Lower lobe of right lung (tissue), 2 donors: ENCODE measurements at places on chromosomes 2 and 18. TPM values are rescaled to one million over a fixed set of nuclear protein-coding genes. Genes with fewer than 3 reads are reported as not detected.
A peak's percentile ranks its signal among the peaks of the same experiment; 100 is the strongest.

DNA sequence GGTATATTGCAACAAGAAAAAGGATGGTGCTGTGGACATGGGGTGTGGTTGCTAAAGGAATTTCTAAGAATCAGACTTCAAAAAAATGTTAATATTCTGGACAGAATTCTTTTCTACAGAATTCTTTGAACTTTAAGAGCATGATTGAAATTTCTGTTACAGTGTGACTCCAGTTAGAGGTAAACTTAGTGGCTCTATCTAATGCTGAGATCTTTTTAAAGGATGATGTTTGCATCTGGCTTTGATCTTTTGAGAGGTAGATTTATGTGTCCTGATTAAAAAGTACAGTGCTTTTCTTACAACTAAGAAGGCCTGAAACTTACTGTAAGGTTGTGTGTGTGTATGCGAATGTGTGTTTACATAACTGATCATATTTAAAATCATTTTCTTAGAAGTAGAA is 25.4 kb downstream of the NCK2 start:
- peaks cover 30% of the 10 kb centered on the region for H3K4me1 ChIP-seq
- no peaks in the 10 kb centered on the region for H3K27me3 ChIP-seq
- H3K36me3 ChIP-seq, result peaks cover 5% of the 10 kb centered on the region
- H3K27ac ChIP-seq, result no peak overlapping the region
- H3K4me3 ChIP-seq, result no peak overlapping the region

GRCh38 chr2:120222186-120223033 is 790 bp downstream of the TMEM185B start:
- no peak for DNase-seq
- H3K27me3 ChIP-seq, result no peaks in the 10 kb centered on the region
- H3K4me1 ChIP-seq, result peaks cover 35% of the 10 kb centered on the region
- peaks cover 4% of the 10 kb centered on the region for H3K36me3 ChIP-seq

- no peaks in the 10 kb centered on the region for H3K4me1 ChIP-seq
- DNase-seq, result no peak
- no peak overlapping the region for H3K4me3 ChIP-seq
- no peaks in the 10 kb centered on the region for H3K27me3 ChIP-seq
- no peaks in the 10 kb centered on the region for H3K36me3 ChIP-seq
These were observed 494.7 kb downstream of the BCL11A start for GRCh38 chr2:60058781-60059180.

DNA sequence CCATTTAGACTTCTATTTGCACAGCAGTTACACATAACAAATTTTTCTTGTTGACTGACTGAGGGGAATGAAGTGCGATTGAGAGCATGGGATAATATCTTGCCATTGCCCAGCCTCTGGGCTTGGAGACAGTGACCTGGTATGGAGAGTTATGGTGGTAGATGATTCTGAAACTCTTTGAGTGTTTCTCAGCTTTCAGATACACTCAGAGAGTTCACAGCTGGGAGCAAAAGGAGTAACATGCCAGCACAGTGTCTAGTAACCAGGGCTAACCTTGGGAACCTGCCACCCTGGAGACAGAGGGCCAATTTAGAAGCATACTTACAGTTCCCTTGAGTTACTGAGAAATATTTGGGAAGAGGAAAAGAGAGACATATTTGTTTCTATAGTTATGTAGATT is 1099.3 kb upstream of the CELF4 start:
- no peaks in the 10 kb centered on the region for H3K27me3 ChIP-seq
- no peaks in the 10 kb centered on the region for H3K4me1 ChIP-seq
- H3K36me3 ChIP-seq, result no peaks in the 10 kb centered on the region

- no peaks in the 10 kb centered on the region for H3K36me3 ChIP-seq
- H3K4me3 ChIP-seq, result no peak overlapping the region
- no peaks in the 10 kb centered on the region for H3K27me3 ChIP-seq
- H3K4me1 ChIP-seq, result peaks cover 13% of the 10 kb centered on the region
- no peak overlapping the region for H3K27ac ChIP-seq
These were observed 7.6 kb downstream of the ESPNL start for GRCh38 chr2:238107525-238108422.

DNA sequence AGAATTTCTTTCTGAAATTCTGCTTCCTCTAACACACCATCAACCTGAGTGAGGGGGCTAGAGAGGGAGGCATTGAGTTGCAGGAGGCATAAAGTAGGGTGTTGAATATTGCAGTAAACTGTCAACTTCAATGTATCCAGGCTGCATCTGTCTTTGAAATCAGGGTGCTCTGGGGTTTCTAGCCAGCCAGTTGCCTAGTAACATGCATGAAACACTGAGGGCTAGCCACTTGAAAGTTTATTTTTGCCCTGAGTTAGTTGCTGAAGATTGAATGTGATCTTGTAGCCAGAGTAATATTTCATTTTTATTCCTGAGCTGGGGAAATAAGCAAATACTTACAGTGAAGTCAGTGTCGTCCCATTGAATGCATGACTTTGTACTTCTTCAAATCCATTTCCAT is 41.9 kb downstream of the LHCGR start:
- H3K36me3 ChIP-seq, result no peaks in the 10 kb centered on the region
- H3K4me1 ChIP-seq, result no peaks in the 10 kb centered on the region
- no peak for DNase-seq
- no peak overlapping the region for H3K27ac ChIP-seq
- H3K27me3 ChIP-seq, result no peaks in the 10 kb centered on the region
- H3K4me3 ChIP-seq, result no peak overlapping the region

- H3K4me3 ChIP-seq, result no peak overlapping the region
- no peaks in the 10 kb centered on the region for H3K27me3 ChIP-seq
- no peak overlapping the region for H3K27ac ChIP-seq
- H3K36me3 ChIP-seq, result no peaks in the 10 kb centered on the region
- H3K4me1 ChIP-seq, result no peaks in the 10 kb centered on the region
These were observed 368.2 kb downstream of the CDH2 start for GRCh38 chr18:27808683-27809082.

GRCh38 chr2:70771446-70771845 is 3.4 kb upstream of the ADD2 start:
- peaks cover 40% of the 10 kb centered on the region for H3K27me3 ChIP-seq
- no peak for DNase-seq
- peaks cover 13% of the 10 kb centered on the region for H3K4me1 ChIP-seq
- H3K36me3 ChIP-seq, result no peaks in the 10 kb centered on the region

DNA sequence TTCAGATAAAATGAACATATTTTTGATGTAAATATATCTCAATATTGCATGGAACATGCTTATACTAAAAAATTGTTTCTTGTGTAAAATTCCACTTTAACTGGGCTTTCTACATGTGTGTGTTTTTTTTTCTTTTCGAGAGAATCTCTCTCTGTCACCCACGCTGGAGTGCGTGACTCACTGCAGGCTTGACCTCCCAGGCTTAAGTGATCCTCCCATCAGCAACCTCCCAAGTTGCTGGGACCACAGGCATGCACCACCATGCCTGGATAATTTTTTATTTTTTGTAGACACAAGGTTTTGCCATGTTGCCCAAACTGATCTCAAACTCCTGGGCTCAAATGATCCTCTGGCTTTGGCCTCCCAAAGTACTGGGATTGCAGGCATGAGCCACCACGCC is 254.6 kb downstream of the LOXHD1 start:
- H3K27me3 ChIP-seq, result no peaks in the 10 kb centered on the region
- H3K36me3 ChIP-seq, result no peaks in the 10 kb centered on the region
- DNase-seq, result no peak

DNA sequence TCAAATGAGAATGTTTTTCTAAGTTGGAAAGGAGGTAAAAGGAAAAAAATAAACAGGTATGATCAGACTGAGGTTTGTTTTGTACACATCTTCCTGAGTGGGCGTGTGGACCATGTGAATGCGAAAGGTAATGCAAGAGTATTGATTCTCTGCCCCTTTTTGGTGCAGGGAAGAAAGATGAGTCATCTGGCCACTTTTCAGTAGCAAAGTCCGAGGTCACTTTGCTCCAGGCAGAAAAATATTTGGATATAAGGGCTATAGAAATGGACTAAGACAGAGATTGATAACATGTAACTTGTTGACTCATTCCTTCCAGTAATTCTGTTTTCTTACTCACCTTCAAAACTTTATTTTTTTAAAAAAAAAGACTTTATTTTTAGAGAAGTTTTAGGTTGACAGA is 130.5 kb downstream of the DSEL start:
- no peak overlapping the region for H3K27ac ChIP-seq
- no peaks in the 10 kb centered on the region for H3K36me3 ChIP-seq
- H3K4me3 ChIP-seq, result no peak overlapping the region

GRCh38 chr2:67799886-67800285 is 262.9 kb downstream of the C1D start:
- H3K27me3 ChIP-seq, result no peaks in the 10 kb centered on the region
- H3K27ac ChIP-seq, result no peak overlapping the region
- no peak overlapping the region for H3K4me3 ChIP-seq
- no peaks in the 10 kb centered on the region for H3K36me3 ChIP-seq
- DNase-seq, result no peak

GRCh38 chr2:217316743-217317142 is 456.9 kb upstream of the TNP1 start:
- no peak overlapping the region for H3K4me3 ChIP-seq
- no peak overlapping the region for H3K27ac ChIP-seq
- no peaks in the 10 kb centered on the region for H3K4me1 ChIP-seq
- no peaks in the 10 kb centered on the region for H3K36me3 ChIP-seq

GRCh38 chr18:3114451-3114850 is 101.5 kb upstream of the LPIN2 start:
- no peaks in the 10 kb centered on the region for H3K36me3 ChIP-seq
- DNase-seq, result no peak
- no peak overlapping the region for H3K4me3 ChIP-seq
- H3K4me1 ChIP-seq, result peaks cover 3% of the 10 kb centered on the region

GRCh38 chr2:214695789-214696188 is 113.7 kb downstream of the BARD1 start:
- H3K4me3 ChIP-seq, result no peak overlapping the region
- no peaks in the 10 kb centered on the region for H3K36me3 ChIP-seq
- no peaks in the 10 kb centered on the region for H3K4me1 ChIP-seq
- H3K27ac ChIP-seq, result no peak overlapping the region
- H3K27me3 ChIP-seq, result no peaks in the 10 kb centered on the region

DNA sequence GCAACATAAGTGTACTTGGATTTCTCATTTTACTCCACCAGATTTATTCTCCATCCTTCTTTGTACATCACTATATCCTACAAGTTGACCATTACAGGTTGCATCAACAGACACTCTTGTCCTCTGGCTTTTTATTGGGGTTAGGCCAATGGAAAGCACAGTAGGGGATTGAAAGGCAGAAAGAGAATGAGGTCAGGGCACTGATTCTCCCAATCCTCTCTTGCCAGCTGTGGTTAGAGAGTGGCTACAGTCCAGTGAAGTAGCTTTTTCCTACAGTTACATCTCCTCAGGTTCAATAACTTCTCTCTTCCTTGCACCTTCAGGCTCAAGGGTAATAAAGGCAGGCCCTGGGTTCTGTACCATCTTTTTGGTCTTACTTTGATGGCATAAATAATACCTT is 20.2 kb upstream of the COL5A2 start:
- no peaks in the 10 kb centered on the region for H3K27me3 ChIP-seq
- H3K36me3 ChIP-seq, result no peaks in the 10 kb centered on the region
- no peak overlapping the region for H3K27ac ChIP-seq

GRCh38 chr2:67544286-67544685 is 147.2 kb downstream of the ETAA1 start:
- H3K4me3 ChIP-seq, result no peak overlapping the region
- no peaks in the 10 kb centered on the region for H3K36me3 ChIP-seq
- H3K4me1 ChIP-seq, result no peaks in the 10 kb centered on the region

DNA sequence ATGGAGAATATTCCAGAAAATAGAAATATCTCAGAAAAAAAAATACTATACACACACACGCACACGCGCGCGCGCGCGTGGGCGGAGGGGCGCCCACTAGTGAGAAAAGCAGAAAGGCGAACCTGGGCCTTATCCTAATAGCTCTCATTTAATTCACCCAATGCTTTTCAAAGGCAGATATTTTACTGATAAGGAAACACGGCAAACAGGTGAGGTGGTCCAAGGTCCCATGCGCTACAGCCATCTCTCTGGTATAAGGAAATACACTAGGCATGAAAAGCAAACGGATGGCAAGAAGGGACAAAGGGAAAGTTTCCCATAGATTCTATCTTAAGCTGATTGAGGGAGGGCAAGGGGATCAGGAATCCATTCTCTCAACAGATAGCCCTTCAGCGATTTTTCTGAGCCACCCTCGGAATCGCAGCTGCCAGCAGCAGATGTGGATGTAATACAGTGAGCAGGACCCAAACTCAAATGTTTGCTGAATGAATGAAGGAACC is 136.7 kb downstream of the TMEM247 start:
- H3K36me3 ChIP-seq, result peaks cover 17% of the 10 kb centered on the region
- H3K27me3 ChIP-seq, result no peaks in the 10 kb centered on the region
- peaks cover 35% of the 10 kb centered on the region for H3K4me1 ChIP-seq
- peak overlapping the region; percentile 90 for H3K4me3 ChIP-seq
- no peak for DNase-seq
- H3K27ac ChIP-seq, result peak overlapping the region; percentile 92

- no peak for DNase-seq
- H3K36me3 ChIP-seq, result no peaks in the 10 kb centered on the region
- H3K4me1 ChIP-seq, result no peaks in the 10 kb centered on the region
- H3K27ac ChIP-seq, result no peak overlapping the region
- H3K4me3 ChIP-seq, result no peak overlapping the region
These were observed 9.4 kb downstream of the COL3A1 start for GRCh38 chr2:188983427-188984064.

DNA sequence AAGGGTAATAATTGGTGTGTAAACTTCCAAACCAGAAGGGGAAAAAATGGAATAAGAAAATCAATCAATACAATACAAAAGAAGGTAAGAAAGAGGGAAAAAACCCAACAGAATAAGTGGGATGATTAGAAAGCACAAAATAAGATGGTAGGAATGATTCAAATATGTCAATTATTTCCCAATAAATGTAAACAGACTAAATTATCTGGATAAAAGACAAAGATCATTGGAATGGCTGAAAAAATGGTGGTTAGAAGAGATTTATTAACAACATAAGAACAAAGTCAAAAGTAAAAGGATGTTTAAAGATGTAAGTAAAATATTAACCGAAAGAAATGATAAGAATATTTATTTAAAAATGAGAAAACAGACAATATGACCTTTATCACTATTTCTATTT is 103.5 kb upstream of the YWHAQ start:
- no peak overlapping the region for H3K27ac ChIP-seq
- H3K4me1 ChIP-seq, result peaks cover 9% of the 10 kb centered on the region
- H3K36me3 ChIP-seq, result no peaks in the 10 kb centered on the region
- H3K27me3 ChIP-seq, result no peaks in the 10 kb centered on the region
- H3K4me3 ChIP-seq, result no peak overlapping the region

Gene NEU2
- not detected for total RNA-seq

Gene RAB10
- 113 TPM for total RNA-seq

Gene COLEC12
- 79.2 TPM for total RNA-seq

Gene PHOSPHO2
- 6.1 TPM for total RNA-seq

Gene ERFE
- total RNA-seq, result not detected

Gene GPR39
- total RNA-seq, result 11.2 TPM

Gene CFAP65
- total RNA-seq, result 7.6 TPM

Gene CRYGC
- total RNA-seq, result not detected

Gene IGFBP5
- 145 TPM for total RNA-seq

Gene TCF23
- 1.2 TPM for total RNA-seq

Gene AQP4
- total RNA-seq, result 301 TPM

Gene SERPINB11
- total RNA-seq, result 0.77 TPM

Gene ALKAL2
- total RNA-seq, result 6.7 TPM
